Fibroblast of skin of abdomen (primary cell): ENCODE measurements at places on chromosomes 11 and 22.

DNA sequence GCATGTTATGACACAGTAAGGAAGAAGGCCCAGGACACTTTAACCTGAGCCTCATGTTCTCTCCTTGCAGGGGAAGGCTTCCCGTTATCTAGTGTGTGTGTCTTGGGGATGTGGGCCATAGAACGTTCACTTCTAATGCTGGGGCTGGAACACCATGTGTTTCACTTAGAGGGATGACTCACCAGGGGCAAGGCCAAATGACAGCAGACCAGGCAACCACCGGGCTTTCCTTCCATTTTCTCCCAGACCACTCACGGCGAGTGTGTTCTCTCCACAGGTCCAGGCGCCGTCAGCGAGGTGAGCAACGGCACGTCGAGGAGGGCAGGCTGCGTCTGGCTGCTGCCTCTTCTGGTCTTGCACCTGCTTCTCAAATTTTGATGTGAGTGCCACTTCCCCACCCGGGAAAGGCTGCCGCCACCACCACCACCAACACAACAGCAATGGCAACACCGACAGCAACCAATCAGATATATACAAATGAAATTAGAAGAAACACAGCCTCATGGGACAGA, 964.4 kb downstream of the NTM start:
- no peak for DNase-seq

DNA sequence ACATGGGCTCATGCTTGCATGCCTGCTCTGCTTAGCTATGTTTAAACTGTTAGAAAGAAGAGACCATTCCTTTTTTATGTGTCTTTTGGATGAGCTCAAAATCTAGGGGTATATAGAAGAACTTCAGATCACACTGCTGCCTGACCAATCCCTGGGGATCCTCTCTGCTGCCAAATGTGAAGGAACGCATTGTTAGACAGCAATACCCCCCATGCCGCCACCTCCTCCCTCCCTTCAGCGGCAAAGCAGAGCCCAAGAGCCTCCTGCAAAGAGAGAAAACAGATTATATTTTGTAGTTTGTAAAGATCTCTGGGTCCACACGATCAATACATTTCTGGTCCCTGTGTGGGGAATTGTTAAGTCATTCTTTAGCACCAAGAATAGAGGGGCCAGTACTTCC, 677.6 kb downstream of the NTM start:
- DNase-seq = no peak

GRCh38 chr11:10856689-10857458, 979 bp downstream of the ZBED5 start:
- peak; percentile 31 for DNase-seq

DNA sequence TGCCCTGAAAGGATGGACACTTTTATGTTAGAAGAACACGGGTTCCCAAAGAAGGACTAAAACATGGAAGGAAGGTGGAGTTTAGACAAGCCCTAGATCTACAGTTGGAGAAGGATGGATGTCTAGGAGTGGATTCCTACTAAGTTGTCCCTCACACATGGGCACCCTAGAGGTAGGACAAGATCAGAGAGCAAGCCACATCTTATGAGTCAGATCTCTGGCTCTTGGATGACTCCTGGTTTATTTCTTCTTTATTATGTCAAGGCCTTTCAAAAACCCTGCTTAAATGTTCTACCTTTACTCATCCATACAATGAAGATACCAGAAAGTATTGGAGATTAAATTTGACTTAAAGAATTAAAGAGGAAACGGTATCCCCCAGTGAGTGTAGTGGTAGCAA, 34.4 kb downstream of the PRCP start:
- DNase-seq = no peak

GRCh38 chr11:123188508-123189165, 6.4 kb downstream of the CLMP start:
- peak; percentile 81 for DNase-seq
